ENCODE measurements at places on chromosomes 6 and 20.

DNA sequence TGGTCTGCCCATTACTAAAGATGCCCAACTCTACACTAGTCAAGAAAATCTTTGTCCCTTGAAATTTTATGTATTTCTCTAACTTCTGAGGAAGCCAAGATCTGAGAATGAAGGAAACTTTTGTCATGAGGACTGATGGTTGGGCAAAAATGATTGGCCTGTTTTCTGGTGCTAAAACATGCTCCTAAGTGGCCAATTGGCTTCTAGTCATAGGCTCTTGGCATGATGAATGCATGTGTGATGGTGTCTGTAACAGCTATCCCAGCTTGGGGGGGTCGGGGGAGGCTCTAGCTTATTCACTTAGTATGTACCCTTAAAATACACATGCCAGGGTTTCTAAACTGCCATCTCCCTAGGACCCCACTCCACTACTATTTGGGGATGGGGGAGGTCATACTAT is 228.6 kb downstream of the ZNF217 start:
- no peak for DNase-seq

GRCh38 chr20:10357974-10358373 is 76.0 kb downstream of the MKKS start:
- no peak for DNase-seq

DNA sequence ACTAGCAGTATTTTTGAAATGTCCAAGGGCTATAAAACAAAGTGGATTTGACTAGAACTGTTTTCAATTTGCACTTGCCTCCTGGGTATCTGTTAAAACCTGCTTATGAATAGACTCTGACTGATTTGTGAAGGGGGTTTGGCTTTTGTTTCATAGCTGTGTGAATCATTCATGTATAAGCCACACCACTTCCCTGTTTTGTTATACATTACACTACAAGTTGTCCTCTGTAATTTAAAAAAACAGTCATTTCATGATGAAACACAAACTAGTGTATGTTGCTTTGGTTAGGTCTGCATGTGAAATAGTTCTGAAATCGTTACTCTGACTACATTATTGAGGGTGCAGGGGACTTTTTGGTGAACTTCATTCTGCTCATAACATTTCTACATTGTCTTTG is 121.7 kb downstream of the NKAIN2 start:
- DNase-seq = no peak

GRCh38 chr6:26576929-26577719 is 19.6 kb upstream of the ABT1 start:
- DNase-seq = no peak

DNA sequence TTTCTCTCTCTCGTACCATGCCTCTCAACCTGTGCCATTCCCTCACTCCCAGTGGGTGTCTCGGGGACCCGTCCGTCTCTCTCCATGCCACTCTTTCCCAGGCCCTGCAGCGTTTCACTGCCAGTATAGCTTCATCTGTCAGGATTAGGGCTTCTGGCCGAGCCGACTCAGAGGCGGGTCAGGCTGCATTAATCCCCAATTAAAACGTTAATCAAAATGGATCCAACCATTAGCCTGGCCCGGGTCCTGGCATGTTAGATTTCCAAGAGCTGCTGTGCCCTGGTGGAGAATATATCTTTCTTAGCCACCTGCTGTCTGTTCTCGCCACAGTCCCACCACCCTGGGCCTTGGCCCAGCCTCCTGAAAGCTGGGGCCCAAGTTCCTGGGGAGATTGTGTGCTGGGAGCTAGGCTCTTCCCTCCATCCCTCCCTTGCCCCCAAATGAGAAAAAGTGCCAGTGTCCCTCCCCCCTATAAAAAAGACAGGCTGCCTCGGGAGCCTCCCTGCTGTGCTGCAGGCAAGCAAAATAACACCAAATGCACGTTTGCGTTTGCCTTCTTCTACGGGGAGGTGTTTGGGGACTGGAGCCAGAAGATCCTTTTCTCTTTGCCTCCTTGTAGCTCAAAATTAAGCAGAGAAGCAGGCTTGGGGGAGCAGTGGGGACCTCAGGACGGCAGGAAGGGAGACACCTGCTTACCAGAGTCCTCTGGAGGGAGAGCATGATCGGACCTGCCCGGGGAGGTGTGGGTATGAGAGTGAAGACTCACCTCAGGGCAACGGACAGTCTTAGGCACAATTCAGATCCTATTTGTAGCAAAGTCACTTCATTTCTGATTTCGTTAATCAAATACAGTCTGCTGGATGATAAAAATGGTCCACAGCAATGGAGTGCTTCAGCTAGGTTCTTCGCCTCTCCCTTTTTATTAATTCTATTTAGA is 3.0 kb downstream of the KCNG1 start:
- no peak for DNase-seq

- DNase-seq = no peak
Measured at GRCh38 chr6:38794682-38795081, 79.6 kb downstream of the DNAH8 start.

DNA sequence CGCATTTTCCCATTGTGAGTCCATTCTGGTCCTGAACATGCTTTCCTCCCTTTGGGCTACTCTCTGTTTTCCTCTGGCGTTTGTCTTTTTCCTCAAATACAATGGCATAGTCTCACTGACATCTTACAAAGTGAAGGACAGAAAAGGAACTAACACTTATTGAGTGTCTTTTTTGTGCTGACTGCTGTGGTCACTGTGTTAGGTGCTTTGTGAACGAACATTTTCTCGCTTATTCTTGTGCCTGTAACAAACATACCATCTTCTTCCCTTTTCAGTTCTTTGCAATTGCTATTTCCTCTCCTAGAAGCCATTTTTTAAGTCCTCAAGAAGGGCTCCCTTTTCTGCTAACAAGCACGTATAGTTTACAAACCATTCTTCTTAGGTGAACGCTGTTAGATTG is 15.4 kb downstream of the FIG4 start:
- DNase-seq = no peak

- no peak for DNase-seq
Measured at GRCh38 chr6:27206806-27207205, 40.7 kb upstream of the PRSS16 start.

DNA sequence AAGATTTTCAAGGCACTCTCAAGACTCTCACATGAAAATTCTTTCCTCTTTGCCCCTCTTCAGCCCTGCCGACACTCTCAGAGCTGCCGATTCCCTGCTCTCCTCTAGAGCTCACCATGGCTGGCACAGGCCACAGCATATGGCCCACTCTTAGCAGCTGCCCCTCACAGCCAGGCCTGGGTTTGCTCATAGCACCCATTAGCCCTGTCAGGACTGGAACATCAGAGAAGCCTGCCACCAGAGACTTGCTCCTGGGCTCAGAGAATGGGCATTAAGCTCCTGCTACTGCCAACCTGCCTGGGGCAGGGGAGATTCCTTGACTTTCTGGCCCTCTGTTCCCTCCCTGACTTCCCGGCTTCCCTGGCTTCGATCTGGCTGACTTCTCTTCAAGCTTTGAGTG is 96.7 kb downstream of the LRFN2 start:
- no peak for DNase-seq

DNA sequence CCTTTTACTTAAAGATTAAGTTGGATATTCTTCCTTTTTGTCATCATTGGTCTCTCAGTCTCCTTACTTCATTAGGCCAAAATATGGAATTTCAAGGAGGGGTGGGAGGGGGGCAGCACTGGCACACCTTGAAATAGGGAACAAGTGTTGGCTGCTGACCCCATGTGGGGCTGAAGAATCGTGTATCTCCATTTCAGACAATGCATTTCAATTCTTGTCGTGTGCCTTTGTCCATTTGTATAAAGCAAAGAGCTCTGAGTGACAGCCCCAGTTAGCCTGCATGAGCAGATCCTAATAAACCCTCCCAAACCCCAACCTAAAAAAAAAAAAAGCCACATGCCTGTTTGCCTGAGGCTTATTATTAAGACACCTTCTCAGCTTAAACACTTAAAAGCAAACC is 1.0 kb upstream of the TFAP2D start:
- no peak for DNase-seq

DNA sequence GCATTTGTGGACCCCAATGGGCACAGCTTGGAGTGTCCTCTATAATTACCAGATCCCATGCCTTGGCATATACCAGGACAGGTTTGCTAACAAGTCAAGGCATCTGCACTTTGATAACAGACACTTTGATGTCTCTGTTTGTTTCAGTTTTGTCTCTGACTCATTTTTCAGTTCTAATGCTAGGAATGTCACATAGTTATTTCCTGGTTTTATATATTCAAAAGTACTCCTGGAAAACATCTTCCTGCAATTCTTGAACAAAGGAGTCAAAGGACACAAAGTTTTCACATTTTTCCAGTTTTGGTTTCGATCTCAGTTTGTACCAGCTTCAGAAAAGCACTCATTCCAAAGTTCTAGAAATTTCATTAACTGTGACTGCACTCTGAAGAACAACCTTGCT is 188.1 kb downstream of the FOXC1 start:
- no peak for DNase-seq

DNA sequence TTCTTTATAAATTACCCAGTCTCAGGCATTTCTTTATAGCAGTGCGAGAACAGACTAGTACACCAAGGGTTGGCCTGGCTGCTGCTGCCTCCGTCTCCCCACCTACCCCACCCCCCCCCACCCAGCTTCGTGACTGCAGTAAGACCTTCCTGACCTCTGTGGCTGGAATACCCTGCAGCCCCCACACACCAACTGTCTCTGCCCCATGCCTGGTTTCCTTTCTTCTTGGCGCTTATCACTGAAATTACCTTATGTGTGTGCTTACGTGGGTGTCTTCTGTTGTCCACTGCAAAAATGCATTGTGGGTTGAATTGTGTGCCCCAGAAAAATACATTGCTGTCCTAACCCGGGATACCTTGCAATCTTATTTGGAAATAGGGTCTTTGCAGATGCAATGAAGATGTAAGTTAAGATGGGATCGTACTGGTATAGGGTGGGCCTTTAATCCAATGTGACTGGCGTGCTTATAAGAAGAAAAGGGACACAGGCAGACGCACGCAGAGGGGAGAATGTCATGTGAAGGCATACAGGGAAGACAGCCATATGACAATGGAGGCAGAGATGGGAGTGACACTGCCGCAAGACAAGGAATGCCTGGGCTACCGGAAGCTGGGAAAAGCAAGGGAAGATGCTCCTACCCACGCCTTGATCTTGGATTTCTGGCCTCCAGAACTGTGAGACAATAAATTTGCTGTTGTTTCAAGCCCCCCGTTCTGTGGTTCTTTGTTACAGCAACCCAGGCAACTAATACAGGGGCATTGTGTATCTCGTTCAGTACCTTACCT is 15.4 kb downstream of the SYNJ2 start:
- no peak for DNase-seq

DNA sequence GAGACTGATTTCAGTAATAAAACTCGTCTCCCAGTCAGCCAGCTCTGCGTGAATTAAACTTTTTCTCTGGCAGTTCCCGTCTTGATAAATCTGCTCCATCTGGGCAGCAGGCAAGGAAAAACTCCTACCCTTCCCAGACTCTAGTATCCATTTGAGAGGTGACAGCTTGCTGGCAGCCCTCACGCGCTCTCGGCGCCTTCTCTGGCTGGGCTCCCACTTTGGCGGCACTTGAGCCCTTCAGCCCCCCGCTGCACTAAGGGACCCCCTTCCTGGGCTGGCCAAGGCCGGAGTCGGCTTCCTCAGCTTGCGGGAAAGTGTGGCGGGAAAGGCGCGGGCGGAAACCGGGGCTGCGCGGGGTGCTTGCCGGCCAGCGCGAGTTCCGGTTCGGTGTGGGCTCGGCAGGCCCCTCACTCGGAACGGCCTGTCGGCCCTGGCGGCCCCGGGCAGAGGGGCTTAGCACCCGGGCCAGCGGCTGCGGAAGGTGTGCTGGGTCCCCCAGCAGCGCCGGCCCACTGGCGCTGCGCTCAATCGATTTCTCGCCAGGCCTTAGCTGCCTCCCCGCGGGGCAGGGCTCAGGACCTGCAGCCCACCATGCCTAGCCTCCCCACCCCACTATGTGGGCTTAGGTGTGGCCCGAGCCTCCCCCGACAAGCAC is 21.8 kb upstream of the GMPR start:
- no peak for DNase-seq

GRCh38 chr6:164106345-164106769 is 691.8 kb downstream of the QKI start:
- no peak for DNase-seq

DNA sequence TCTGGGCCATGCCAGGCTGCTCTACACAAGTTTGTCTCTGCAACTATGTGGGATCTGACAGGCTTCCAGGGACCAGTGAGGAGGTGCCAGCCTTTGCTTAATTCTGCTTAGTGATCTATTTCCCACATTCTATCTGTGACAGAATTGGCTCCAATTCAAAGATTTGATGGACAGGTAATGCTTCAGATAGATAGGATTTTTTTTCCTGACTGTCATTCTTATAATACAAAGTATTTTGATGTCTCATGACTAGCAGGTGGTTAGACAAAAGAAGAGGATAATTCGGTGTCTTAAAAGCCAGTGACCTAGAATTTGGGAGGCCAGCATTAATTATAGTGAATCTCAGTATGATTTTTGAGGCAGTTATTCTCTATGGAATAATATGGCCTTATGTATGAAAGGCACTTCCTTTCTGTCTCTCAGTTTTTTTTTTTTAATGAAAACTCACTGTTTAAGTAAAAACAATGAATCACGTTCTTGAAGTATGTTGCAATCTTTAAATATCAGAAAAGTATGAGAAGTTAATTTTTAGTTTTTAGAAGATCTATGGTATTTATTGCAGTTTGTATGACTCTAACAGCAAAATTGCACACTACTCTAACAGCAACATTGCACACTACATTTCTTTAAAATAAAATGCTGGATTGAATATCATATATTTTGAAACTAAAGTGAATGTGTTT is 43.7 kb downstream of the TMEM200A start:
- DNase-seq = no peak

- no peak for DNase-seq
Measured at GRCh38 chr6:41457303-41457670, 88.9 kb upstream of the FOXP4 start.

GRCh38 chr20:199996-200395 is 10.5 kb upstream of the DEFB128 start:
- DNase-seq = no peak

GRCh38 chr6:7008451-7008988 is 99.2 kb upstream of the RREB1 start:
- DNase-seq = no peak

DNA sequence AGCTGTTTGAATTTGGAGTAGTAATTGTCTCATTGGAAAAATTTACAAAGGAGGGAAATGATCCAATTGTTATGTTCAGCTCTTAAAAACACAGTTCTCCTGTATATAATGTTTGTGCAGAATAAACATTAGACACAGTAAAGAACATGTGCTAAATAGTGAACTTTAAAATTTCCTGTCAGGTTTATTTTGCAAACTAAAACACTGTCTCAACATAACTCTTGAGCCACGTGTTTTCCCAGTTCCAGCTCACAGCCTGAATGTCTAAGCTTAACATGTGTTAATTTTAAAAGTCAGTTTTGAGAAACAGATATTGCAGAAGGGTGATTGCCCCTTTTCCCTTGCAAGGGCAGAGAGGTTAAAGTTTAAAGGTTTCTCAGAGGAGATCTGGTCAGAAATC is 20.6 kb downstream of the EPHA7 start:
- DNase-seq = no peak

- no peak for DNase-seq
Measured at GRCh38 chr20:57682184-57683101, 27.4 kb downstream of the PMEPA1 start.

- DNase-seq = no peak
Measured at GRCh38 chr6:87747646-87748045, 45.6 kb upstream of the AKIRIN2 start.

GRCh38 chr6:142693441-142693840 is 251.5 kb downstream of the HIVEP2 start:
- no peak for DNase-seq
